ENCODE measurements at places on chromosomes 16 and 17. TPM values are rescaled to one million over a fixed set of nuclear protein-coding genes. Genes with fewer than 3 reads are reported as not detected.

The TENT4B gene
- total RNA-seq: 13.3 TPM

The FUS gene
- total RNA-seq: 99.8 TPM

The PPM1E gene
- 0.07 TPM for total RNA-seq

The SPAG9 gene
- total RNA-seq: 56.6 TPM

The TBX6 gene
- total RNA-seq: 1.3 TPM

The C17orf50 gene
- total RNA-seq: not detected

The PDIA2 gene
- 0.48 TPM for total RNA-seq

The MYH8 gene
- not detected for total RNA-seq

The RASL10B gene
- total RNA-seq: 0.17 TPM

All from foreskin keratinocyte (primary cell).